Mucosa of gallbladder (tissue), 1 donor: ENCODE measurements at places on chromosomes 3 and 15. TPM values are rescaled to one million over a fixed set of nuclear protein-coding genes. Genes with fewer than 3 reads are reported as not detected.

- no peak for DNase-seq
Observed at GRCh38 chr3:58578873-58579272, 1.7 kb upstream of the FAM107A start.

GRCh38 chr15:31302778-31303725 is 23.6 kb upstream of the KLF13 start:
- DNase-seq = peak; percentile 10

Gene LSAMP
- total RNA-seq = 11.4 TPM

DNA sequence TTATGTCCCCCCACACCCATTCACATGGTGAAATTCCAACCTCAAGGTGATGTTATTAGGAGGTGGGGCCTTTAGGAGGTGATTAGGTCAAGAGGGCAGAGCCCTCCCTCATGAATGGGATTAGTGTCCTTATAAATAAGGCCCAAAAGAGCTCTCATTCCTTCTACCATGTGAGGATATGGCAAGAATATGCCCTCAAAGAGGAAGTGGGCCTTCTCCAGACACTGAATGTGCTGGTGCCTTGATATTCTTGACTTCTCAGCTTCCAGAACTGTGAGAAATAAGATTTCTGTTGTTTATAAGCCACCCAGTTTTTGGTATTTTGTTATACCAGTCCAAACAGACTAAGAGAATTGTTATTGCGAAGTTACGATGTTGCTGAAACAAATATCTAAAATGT is 94.4 kb downstream of the ANKRD28 start:
- no peak for DNase-seq

Gene THSD4
- 71.2 TPM for total RNA-seq

GRCh38 chr15:76181705-76182107 is 121.9 kb downstream of the TMEM266 start:
- DNase-seq = no peak

Gene UBA7
- total RNA-seq = 122 TPM
